NCI-H460 (cell line): ENCODE measurements at places on chromosomes 1 and 21. TPM values are rescaled to one million over a fixed set of nuclear protein-coding genes. Genes with fewer than 3 reads are reported as not detected.

The PGLYRP4 gene
- total RNA-seq, result not detected in 2 replicates

The CD164L2 gene
- not detected in 2 replicates for total RNA-seq

The OR2M3 gene
- not detected in 2 replicates for total RNA-seq

The FAM20B gene
- total RNA-seq, result 77.8 and 90.5 TPM in 2 replicates

The HAO2 gene
- not detected in 2 replicates for total RNA-seq

The AJAP1 gene
- total RNA-seq, result 0.03 TPM in 1 of 2 replicates, not detected in the other

The CLIC4 gene
- total RNA-seq, result 170 and 172 TPM in 2 replicates

The TRIM45 gene
- 2.4 and 2.9 TPM in 2 replicates for total RNA-seq
